Foreskin keratinocyte (primary cell): ENCODE measurements at places on chromosomes 16 and 17.

DNA sequence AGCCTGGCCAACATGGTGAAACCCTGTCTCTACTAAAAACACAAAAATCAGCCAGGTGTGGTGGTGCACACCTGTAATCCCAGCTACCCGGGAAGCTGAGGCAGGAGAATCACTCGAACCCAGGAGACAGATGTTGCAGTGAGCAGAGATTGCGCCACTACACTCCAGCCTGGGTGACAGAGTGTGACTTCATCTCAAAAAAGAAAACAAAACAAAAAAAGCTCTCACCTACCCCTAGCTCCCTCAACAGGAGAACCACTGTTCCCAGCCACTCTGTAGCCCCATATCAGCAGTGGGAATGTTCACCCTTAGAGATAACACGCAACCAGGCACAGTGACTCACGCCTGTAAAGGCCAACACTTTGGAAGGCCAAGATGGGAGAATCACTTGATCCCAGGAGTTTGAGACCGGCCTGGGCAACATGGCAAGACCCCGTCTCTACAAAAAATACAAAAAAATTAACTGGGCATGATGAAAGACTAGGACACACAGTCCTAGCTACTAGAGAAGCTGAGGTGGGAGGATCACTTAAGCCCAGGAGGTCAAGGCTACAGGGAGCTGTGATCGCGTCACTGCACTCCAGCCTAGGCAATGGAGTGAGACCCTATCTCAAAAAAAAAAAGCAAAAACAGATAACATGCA lies 5.4 kb downstream of the TMC8 start:
- no peak for DNase-seq

GRCh38 chr17:18371455-18371854 lies 6.1 kb upstream of the EVPLL start:
- DNase-seq = no peak

DNA sequence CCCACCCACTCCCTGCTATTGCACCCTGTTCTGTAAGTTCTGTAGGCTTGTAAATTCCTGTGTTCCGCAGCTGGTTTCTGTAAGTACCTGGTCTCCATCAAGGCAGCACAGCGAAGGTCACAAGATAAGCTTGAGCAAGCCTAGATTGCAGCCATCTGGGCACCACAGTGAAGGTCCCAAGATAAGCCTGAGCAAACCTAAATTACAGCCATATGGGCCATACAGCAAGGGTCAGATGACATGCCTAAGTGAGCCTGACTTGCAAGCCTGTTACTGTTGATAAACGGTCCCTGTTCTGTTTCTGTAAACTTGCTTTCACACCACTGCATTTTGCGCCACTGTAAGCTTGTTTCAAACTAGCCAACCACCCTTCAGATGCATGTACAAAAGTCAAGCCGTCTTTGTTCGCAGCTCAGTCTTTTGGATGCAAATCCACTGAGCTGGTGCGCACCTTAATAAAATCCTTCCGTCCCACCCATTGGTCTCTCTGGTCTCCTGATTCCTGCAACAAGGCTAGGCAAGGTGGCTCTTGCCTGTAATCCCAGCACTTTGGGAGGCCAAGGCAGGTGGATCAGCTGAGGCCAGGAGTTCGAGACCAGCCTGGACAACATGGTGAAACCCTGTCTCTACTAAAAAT lies 42.6 kb upstream of the ATF7IP2 start:
- no peak for DNase-seq

DNA sequence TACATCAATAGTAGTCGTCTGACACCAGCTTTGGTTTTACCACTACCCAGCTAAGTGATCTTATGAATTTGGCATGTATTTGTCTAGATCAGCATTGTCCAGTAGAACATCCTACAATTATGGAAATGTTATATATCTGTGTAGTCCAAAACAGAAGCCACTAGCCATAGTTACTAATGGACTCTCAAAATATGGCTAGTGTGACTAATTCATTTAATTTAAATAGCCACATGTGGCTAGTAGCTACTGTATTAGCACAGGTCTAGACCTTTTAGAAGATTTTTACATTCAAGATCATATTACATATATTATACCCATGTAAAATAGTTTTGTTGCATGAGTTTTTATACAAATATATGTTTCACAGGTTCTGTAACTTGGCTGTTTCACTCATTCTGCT lies 27.0 kb upstream of the NFAT5 start:
- DNase-seq = no peak

DNA sequence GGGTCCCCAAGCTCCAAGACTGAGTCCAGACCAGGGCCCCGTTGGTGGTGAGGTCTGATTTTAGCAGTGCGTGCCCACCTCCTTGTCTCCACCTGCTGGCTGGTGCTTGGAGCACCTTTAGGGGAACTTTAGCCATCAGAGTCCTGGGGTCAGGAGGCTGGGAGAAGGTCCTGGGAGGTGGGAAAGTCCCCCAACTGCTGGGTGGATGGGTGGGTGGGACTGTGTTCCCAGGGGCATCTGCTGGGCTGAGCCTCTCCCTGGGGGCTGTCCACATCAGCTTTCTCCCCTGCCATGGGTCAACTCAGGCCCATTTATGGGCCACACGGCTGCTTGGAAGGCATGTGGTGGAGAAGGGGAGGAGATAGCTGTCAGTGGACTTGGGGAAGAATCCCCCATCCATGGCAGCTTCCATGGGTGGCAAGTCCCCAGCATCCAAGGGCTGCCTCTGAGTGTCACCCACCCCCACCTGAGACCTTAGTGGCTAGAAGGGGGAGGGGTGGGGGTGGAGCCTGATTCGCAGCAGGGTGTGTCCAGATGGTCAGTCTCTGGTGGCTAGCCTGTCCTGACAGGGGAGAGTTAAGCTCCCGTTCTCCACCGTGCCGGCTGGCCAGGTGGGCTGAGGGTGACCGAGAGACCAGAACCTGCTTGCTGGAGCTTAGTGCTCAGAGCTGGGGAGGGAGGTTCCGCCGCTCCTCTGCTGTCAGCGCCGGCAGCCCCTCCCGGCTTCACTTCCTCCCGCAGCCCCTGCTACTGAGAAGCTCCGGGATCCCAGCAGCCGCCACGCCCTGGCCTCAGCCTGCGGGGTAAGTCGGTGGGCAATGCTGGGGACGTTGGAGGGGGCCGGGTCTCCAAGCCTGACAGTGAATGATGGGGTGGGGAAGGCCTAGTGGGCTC lies at the start of gene TRPV2:
Gene TRPV2 (plus strand): TSS at position 541 of the 894 bp plus-strand sequence. CDS start 2,098 bp downstream, outside the sequence.
- no peak for DNase-seq

DNA sequence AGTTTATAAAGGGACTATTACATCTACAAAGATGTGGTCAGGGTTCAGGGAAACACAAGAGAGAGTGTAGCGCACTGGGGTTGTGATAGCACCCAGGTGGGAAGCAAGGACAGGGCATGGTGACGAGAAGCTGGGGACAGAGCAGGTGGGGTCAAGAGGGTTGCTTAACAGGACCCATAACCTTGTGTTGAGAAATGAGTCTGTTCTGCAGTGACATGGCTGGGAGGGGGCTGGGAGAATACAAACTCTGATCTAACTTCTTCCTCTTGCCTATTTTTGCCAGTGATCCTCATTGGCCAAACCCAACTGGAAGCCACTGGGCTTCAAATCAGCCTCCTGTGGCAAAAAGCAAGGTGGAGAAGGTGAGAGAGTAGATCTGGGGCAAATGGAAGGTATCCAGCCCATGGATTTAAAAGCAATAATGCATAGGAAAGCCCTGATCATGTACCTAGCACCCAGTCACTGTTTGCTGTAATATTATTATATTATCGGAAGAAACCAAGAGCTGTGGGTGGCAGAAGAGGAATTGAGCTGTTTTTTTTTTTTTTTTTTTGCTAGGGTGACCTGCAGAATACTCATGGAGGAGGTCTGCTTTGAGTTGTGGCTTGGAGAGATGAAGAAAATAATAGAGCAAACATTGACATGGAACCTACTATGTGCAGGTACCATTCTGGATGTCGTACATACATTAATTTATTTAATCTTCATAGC lies 76.9 kb upstream of the ZFHX3 start:
- DNase-seq = no peak
